IMR-90 (cell line): ENCODE measurements at places on chromosomes 5 and 9.

DNA sequence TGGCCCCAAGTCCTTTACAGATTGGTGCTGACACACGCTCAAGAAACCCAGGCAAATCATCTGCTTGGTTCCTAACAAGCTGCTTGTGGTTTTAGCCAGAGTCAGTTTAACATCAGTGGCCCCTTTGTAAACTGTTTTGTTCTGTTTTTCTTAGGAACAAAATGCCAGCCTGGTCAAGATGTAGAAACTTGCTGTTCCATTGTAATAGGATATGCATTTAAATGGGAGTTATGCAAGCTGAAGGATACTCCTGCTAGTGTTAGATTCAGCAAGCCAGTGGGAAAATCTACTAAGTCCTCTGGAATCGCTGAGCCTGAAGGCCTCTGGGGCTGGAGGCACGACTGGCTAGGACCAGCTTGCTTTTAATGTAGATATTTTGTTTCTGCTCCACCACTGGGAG is 391.1 kb downstream of the TLE4 start:
- no peak for DNase-seq

GRCh38 chr5:152723482-152723881 is 318.4 kb upstream of the NMUR2 start:
- DNase-seq = no peak

DNA sequence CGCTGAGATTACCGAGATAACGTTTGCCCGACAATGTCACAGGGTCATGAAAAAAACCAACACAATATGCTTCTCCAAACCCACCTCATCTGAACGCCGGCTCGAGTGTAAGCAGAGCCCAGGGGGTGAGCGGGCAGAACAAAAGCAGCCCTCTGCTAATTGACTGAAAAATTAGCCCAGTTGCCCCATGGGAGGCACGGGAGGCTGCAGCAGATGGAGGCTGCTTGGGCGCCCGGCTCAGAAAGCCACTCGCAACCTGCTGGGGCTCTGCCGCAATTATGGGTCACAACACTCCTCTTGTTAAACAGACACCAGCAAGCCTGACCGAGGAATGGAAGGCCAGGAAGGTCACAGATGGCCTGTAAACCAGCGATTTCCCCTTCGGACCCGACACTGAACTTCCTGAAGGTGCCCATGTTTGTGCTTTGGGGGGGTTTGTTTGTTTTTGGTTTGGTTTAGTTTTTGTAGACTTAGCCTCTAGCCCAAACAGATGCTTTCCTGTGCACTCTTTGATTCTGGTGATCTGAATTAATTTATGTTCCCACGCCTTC is 104.6 kb upstream of the IRX1 start:
- no peak for DNase-seq

DNA sequence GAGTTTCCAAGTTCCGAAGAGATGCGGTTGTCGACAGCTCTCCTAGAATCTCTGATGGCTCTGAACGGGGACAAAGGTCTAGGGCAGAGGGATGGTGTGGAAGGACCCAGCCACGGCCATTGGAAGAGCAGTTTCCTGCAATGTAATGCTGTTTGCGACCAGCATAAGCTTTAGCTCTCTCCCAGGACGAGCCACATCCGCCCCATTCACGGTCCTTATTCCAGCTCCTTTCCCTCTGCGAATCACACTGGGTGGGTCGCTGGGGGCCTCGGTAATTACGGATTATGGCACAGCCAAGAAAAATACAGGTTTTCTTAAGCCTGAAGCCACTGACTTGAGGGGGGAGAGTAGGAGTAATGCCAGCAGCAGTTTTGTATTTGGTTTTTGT is 22.7 kb downstream of the ANXA2R start:
- DNase-seq = peak; percentile 55
